HepG2 (cell line): ENCODE measurements at places on chromosomes 3 and 15.

GRCh38 chr3:186525369-186526255 lies 18.6 kb downstream of the CRYGS start:
- H3K27ac ChIP-seq, result peak overlapping the region; percentile 7
- peaks cover 63% of the 10 kb centered on the region for H3K4me1 ChIP-seq
- DNase-seq, result peak; percentile 84
- no peaks in the 10 kb centered on the region for H3K36me3 ChIP-seq

DNA sequence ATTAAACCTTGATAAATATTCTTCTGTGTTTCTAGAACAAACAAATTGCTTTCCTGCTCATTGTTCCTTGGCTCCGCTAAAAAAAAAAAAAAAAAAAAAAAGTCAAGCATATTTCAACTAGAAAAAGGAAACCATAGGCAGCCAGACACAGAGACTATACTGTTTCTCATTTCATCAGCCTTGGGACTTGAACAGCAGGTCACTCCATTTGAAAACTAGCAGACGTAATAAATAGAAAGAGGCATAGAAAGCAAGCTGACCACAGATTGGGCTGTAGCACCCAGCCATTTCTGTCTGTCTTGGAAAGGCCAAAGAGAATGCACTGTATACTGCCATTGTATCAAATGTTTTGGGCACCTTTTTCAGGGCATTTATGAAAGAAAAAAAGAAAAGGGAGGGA lies 697.1 kb downstream of the NLGN1 start:
- no peaks in the 10 kb centered on the region for H3K36me3 ChIP-seq
- H3K27me3 ChIP-seq, result no peaks in the 10 kb centered on the region
- no peaks in the 10 kb centered on the region for H3K4me1 ChIP-seq
- H3K27ac ChIP-seq, result no peak overlapping the region
- no peak for DNase-seq

- no peaks in the 10 kb centered on the region for H3K27me3 ChIP-seq
- peaks cover 9% of the 10 kb centered on the region for H3K4me1 ChIP-seq
- DNase-seq, result no peak
- no peaks in the 10 kb centered on the region for H3K36me3 ChIP-seq
- no peak overlapping the region for H3K27ac ChIP-seq
Observed at GRCh38 chr3:37814547-37814946, 47.1 kb upstream of the CTDSPL start.

- DNase-seq, result no peak
- no peaks in the 10 kb centered on the region for H3K4me1 ChIP-seq
- H3K36me3 ChIP-seq, result no peaks in the 10 kb centered on the region
- no peaks in the 10 kb centered on the region for H3K27me3 ChIP-seq
Observed at GRCh38 chr3:159258934-159259333, 457.1 kb downstream of the MFSD1 start.

- no peak for DNase-seq
- no peak overlapping the region for H3K27ac ChIP-seq
- H3K4me3 ChIP-seq, result no peak overlapping the region
Observed at GRCh38 chr3:24339266-24339825, 155.3 kb downstream of the THRB start.

DNA sequence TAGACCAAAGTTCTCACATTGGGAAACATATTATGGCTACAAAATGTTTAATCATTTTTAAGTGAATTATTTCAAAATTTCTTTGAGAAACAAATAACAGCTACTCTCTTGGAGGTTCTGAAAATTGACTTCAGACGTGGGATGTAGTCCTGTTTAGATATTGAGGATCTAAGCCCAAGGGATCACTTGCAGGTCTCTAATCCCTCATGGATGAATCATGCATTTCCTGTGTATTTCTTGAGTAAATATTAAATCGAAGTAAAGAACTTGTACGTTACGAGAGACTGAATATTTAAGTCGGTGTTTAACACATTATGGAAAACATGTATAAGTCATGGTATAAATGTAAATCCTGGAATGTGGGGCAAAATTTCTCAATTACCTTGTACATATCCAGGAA lies 119.8 kb downstream of the EPHA3 start:
- no peak for DNase-seq
- H3K36me3 ChIP-seq, result no peaks in the 10 kb centered on the region
- H3K27me3 ChIP-seq, result no peaks in the 10 kb centered on the region

DNA sequence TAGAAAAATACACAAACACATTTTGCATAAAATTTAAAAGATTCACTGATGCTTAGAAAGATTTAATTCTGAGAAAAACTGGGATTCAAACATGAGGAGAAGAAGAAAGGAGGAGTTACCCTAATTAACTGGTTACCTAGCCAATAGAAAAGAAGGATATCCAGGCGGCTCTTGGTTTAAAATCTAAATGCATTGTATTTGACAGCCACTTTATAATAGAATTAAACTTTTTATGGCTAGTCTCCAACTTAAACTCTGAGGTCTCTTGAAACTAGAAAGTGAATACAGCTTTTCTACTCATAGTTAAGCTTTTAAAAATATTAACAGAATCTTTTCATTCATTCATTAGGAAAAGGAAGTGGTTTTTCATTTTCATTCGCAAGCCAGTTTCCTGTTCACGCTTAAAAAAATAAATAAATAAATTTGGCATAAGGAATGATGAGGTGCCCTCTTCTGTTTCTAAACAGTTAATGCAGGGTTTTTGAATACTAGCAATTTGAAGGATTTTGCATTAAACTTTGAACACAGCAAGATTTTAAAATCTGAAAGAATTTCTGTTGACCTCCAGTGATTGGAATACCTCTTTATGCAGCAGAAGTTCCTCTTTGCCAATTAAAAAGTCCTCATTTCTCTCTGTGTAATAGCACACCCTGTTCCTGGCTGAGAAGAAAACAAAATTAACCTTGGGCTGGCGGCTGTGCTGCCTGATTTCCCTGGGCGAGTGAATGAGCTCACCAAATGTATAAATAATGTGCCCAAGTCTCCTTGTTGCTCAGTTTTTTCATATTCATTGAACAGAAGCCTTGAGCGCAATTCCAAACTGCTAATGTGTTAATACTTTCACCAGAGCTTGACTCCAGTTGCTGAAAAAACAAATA lies 105.1 kb downstream of the ZMAT3 start:
- no peaks in the 10 kb centered on the region for H3K36me3 ChIP-seq
- no peaks in the 10 kb centered on the region for H3K4me1 ChIP-seq
- H3K27ac ChIP-seq, result no peak overlapping the region
- DNase-seq, result peak; percentile 3
- H3K4me3 ChIP-seq, result no peak overlapping the region

GRCh38 chr3:86954747-86955146 lies 36.2 kb downstream of the VGLL3 start:
- H3K4me1 ChIP-seq, result no peaks in the 10 kb centered on the region
- no peaks in the 10 kb centered on the region for H3K36me3 ChIP-seq
- no peak overlapping the region for H3K4me3 ChIP-seq
- H3K27me3 ChIP-seq, result no peaks in the 10 kb centered on the region
- DNase-seq, result no peak
